ENCODE measurements at places on chromosomes 11 and 22. TPM values are rescaled to one million over a fixed set of nuclear protein-coding genes. Genes with fewer than 3 reads are reported as not detected.

Gene PGA4
- total RNA-seq, result not detected

Gene UQCR10
- total RNA-seq, result 226 TPM

Gene EHF
- total RNA-seq, result 320 TPM

Gene OR51B4
- total RNA-seq, result not detected

Gene LRRC32
- not detected for total RNA-seq

Gene ESAM
- 31.1 TPM for total RNA-seq

Gene MUC5AC
- total RNA-seq, result 6.9 TPM

Gene TMPRSS4
- total RNA-seq, result 157 TPM

Gene BTBD10
- 29.8 TPM for total RNA-seq

Gene APOA5
- not detected for total RNA-seq

Gene FBLN1
- total RNA-seq, result 0.63 TPM

Gene MS4A3
- total RNA-seq, result not detected

Gene SHANK2
- 5.4 TPM for total RNA-seq

Gene ESRRA
- 180 TPM for total RNA-seq

Gene ADAMTS15
- not detected for total RNA-seq

Gene SAA4
- not detected for total RNA-seq

Gene GRK3
- 1.4 TPM for total RNA-seq

Gene MALAT1
- total RNA-seq, result 2,040 TPM

Gene RTN4RL2
- 0.79 TPM for total RNA-seq

Gene VSIG10L2
- 0.08 TPM for total RNA-seq

Gene PTH
- not detected for total RNA-seq

Gene HEPN1
- not detected for total RNA-seq

Gene OR6A2
- total RNA-seq, result 0.08 TPM

Gene NXPE1
- not detected for total RNA-seq
